Foreskin keratinocyte (primary cell): ENCODE measurements at places on chromosomes 11 and 22.

GRCh38 chr11:67252831-67253239 is 13.4 kb upstream of the GRK2 start:
- no peak for DNase-seq

DNA sequence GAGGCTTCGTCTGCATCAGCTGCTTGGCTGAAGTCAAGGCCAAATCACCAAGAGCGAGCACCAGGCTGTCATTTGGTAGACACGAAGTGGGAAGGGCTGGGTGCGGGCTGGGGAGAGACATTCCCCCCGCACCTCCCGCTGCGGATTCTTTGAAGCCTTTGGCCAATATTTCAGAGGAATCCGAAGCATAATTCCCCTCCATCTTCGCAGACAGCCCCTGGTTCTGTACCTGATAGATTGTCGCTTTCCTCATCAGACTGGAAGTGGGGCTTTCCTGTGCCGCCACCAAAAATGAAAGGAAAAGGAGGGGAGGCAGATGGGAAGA is 15.3 kb downstream of the BLID start:
- DNase-seq: peak; percentile 39

GRCh38 chr11:102386136-102386734 is 39.2 kb downstream of the BIRC2 start:
- no peak for DNase-seq

GRCh38 chr11:124754710-124755109 is 2.7 kb upstream of the VSIG2 start:
- DNase-seq: no peak

GRCh38 chr11:68923614-68924013 is 19.9 kb downstream of the IGHMBP2 start:
- no peak for DNase-seq

DNA sequence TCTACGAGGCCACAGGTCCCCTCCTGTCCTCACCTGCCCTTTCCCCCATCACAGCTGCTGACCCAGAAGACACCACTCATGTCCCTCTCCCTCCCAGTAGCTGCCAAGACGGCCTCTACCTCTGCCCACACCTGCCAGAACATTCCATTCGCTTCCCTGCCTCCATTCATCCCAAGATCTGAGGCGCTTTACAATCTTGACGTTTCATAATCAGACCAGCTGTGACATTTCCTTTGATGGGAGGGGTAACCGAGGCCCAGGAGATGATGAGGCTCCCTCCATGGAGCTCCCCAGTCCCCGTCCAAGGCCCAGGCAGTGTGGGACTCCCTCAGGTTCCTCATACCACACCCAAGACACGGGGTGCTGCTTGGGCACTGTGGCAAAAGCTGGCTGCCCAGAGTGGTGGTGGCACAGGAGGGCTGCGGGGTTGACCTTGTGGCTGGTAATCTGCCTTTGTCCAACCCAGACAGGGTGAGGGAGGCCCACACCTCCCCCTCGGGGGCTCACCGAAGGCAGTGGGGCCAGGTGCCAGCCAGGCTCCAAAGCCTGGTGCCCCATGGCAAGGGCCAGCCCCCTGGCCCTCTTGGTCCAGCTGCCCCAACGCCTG is 17.3 kb downstream of the PHLDA2 start:
- DNase-seq: peak; percentile 67

DNA sequence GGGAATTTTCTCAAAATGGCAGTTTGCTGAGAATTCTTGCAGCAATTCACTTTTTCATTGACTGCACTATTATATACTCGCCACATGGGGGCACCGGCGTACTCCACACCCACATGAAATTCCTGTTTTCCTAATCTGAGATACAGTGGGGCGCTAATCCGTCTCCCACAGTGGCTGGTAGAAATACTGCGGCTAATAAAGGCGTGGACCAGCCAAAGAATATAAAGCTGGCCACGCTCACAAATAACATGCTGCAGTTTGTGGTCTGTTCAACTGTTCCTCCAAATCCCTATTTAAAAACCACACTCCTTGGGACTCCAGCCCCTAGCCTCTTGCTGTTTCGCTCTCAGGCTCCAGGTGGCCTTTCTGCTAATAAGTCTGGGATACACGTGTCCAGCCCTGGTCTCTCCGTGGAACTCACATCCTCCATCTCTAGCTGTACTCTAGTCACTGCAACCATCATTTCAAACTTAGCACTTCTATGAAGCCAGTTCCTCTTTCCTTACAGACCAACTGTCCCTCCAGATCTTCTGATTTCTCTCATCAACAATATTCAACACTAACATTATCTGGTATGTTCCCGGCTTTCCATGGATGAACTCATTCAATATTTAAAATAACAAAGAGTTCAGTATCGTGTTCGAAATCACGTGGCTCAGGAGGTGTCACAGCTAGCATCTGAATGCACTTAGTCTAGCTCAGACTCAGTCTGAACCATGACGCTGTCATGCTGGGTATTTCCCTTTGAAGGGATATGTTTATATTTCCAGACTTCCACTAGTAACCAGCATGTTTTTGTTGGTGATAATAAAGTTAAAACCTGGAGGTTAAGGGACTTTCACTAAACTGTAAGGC is 22.0 kb downstream of the TBRG1 start:
- DNase-seq: peak; percentile 30

GRCh38 chr11:118353084-118353710 is 6.2 kb upstream of the UBE4A start:
- peak; percentile 13 for DNase-seq

DNA sequence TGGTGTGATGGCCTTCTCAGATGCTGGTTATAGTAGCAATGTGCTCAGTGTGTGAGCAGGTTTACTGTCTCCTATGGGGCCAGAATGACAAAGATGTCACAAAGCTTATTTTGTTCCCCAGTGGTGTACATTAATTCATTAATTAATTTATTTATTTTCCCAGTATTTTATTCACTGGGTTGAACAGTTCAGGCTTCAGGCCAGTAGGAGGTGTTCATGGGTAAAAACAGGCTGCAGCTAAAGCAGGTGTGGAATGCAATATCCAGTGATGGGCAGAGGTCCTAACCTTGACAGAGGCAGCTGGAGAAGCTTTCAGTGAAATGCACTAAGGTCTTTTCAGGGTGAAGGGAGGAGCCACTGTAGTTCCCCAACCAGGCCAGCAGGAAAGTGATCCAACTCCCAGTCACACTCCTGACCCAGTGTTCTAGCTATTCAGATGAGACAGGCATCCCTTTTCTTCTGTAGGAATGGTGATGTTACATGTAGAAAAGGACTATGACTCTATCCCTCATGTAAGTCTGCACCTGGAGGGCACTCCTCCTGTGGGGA is 7.8 kb upstream of the FANCF start:
- no peak for DNase-seq

- no peak for DNase-seq
Observed at GRCh38 chr11:11416502-11416901, 63.5 kb upstream of the CSNK2A3 start.

- peak; percentile 68 for DNase-seq
Observed at GRCh38 chr11:134120143-134120850, 51.4 kb downstream of the JAM3 start.

DNA sequence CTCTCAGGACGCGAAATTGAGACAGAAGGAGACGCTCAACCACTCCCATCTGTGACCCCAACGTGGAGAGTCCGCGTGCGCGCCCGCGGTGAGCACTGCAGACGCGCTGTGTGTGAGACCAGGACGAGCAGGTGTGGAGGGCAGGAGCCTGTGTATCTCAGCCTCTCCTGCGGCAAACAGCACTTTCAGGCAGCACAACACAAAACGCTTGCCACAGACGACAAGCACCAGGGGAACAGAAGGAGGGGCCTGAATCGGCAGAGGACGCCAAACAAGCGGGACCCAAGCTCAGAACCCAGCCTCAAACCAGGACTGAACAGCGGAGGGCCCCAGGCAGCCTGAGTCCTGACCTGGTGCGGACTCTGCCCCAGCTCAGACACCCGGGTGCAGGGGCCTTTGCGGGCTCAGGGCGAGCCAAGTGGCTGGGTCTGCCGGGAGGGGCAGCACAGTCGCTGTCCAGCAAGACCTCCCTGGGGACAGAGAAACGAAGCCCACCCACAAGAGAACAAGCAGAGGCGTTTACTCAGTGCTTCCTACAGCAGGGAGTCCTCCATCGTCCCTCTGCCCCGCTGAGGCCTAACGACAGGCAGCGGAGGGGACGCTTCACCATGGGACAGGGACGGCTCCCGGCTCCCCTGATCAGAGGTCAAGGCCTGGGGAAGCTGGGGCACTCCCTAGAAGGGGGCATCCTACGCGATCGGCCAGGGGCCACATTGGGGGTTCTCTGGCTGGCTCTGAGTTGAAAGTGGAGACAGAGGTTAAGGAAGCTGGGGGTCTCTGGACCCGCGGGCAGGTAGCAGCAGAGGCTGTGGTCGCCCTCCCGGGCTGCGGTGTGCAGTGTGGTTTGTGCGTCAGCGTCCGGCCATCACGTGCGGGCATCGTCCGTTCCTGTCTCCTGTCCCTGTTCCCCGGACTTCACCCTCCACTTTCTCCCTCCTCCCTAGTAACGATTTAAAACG is 560.8 kb downstream of the BRD1 start:
- DNase-seq: no peak

- DNase-seq: no peak
Observed at GRCh38 chr11:27248576-27249509, 114.2 kb downstream of the CCDC34 start.
